ENCODE measurements at places on chromosomes 11 and 22.

DNA sequence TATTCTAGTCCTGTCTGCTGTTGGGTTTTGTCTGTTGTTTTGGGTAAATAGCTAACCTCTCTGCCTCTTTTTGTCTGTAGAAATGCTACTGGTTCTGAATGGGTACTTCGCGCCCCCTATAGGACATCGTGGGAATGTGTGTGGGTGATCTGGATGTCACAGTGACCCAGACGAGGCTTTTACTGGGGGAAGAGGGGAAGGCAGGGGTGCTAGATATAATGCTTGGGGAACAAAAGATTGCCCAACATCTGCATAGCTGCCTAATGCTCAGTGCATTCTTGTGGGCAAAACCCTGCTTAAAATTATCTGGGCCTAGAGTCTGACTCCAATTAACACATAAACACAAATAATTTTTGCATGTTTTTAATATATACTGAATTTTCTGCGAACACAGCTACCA lies 57.7 kb downstream of the BMAL1 start:
- peak; percentile 88 for DNase-seq

DNA sequence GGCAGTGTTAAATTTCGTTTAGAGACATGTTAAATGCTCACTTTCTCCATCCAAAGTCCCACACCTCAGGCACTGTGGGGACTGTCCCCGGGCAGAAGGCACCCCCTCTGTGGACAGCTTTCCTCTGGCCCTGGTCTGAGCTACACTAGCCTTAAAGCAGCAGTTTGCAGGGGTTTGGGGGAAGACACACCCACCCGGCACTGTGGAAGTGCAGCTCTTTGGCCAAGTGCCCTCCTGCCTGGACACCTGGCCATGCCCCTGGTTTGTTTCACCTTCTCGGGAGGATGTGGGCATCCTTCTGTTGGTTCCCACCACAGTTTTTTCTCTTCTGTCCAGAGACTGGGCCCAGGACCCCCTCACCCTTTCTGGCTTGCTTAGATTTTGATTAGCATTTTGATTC lies 1254.7 kb downstream of the BRD1 start:
- DNase-seq: no peak

DNA sequence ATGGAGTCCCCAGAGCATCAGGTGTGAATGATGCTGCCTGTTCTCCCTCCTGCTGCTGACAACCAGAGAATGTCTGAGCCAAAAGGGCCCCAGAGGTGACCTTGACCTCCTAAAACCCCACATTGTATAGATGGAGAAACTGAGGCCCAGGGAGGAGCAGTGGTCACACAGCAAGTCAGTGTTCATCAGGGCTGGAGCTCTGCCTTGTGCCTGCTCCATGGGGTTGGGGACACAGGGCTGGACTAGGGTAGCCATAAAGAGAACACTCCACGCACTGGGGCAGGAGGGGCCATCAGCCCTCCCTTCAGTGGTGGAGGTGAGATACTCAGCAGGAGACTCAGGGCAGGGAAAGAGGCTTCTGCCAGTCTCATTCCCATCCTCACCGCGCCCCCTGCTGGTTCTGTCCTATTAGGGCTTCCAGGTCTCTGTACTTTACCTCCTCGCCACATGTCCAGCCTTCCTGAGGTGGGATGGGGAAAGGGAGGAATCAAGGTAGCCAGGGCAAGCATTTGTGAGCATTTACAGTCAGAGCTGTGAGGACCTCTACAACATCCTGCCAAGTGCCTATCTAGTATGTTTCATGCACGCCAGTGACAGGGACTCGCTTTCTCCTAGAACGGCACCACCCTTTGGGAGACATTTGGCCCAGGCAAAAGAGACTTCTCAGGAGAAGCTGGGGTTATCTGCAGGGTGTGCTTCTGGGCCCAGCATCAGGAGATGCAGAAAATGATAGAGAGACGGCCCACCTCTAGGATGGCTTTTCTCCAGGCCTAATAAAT lies 43.2 kb downstream of the NEU3 start:
- peak; percentile 77 for DNase-seq

DNA sequence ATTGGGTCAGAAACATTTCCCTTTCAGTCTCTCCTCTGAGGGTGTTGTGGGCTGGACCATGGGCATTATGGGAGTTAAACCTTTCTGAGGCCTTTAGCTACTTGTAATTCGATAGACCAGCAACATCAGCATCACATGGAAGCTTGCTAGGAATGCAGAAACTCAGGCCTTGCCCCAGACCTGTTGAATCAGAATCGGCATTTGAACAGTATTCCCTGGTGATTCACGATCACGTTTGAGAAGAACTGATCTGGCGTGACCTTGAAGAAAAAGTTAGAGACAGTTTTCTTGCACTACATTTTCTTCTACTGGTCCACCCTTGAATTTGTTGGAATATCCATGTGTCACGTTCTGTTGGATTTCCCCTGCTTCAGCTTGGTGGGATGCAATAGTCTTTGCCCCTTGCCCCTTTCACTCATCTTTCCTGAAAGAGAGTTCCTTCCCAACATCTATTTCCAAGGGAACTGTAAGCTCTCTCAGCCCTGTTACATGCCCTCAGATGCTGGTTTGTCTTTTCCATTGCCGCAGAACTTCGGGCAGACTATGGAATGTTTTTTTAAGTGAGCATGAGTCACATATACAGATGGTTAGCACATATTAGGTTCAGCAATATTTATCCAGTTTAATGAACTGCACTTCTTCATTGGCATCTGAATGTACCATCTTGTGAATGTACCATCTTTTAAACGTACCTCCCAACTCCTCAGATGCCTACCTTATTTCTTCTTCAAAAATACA lies 23.9 kb downstream of the EHF start:
- peak; percentile 82 for DNase-seq

- DNase-seq: no peak
These were observed 805.0 kb downstream of the TBC1D22A start for GRCh38 chr22:47567126-47568090.

GRCh38 chr11:75532200-75533048 lies 6.7 kb upstream of the GDPD5 start:
- peak; percentile 80 for DNase-seq

DNA sequence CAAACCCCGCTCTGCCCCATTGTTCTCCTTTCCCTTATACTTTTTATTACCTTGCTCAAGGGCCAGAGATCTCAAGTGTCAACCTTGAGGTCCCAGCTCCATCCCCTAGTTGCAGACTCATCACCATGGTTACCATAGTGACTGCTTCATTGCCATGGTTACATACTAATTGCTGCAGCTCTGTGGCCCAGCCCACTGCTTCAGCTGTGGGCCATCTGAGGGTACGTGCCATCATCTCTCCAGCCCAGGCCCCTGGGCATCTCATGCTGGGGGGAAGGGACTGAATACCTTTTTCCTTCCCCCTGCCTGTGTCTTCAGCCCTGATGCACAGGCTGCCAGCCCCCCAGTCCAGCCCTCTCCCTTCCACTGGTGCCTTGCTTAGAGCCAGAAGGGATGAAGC lies 22.2 kb downstream of the TREH start:
- DNase-seq: no peak

GRCh38 chr11:3166268-3167142 lies 1.4 kb upstream of the OSBPL5 start:
- no peak for DNase-seq

GRCh38 chr22:17922925-17923903 lies 101.1 kb downstream of the MICAL3 start:
- peak; percentile 78 for DNase-seq

DNA sequence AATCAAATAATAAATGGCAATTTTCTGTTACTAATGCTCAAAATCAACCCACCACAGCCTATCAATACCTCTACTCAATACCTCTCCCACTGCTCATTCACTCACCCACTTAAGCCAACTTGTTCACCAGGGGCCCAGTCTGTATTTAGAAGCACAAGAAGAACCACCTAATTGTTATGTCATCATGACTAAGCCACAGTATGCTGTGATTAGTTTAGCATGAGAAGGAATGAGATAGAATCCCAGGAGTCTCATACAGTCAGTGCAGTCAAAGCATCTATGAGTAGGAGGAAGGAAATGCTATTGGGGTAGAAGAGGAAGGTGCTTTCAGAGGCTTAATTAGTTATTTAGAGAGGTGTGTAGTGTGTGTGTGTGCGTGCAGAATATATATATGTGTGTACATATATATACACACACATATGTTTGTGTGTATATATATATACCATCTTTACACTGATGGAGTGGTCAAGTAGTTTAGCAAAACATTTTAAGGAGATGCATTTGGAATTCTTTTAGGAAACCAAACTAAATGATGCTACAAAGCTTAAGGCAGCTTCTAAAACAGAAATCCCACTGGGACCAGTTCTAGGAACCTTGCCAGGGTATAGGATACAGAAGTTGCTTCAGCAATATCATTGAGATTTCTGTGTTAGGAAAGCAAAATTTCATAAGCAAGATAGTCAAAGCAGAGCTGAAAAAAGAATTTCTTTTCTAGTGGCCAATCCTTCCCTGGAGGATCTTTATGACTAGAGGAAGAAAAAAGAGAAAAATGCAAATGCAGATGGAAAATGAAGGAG lies 27.5 kb downstream of the KCNA4 start:
- no peak for DNase-seq

- DNase-seq: no peak
These were observed 2.2 kb downstream of the TBX1 start for GRCh38 chr22:19762568-19763457.

- no peak for DNase-seq
These were observed 575.3 kb upstream of the B3GAT1 start for GRCh38 chr11:134987223-134987768.

DNA sequence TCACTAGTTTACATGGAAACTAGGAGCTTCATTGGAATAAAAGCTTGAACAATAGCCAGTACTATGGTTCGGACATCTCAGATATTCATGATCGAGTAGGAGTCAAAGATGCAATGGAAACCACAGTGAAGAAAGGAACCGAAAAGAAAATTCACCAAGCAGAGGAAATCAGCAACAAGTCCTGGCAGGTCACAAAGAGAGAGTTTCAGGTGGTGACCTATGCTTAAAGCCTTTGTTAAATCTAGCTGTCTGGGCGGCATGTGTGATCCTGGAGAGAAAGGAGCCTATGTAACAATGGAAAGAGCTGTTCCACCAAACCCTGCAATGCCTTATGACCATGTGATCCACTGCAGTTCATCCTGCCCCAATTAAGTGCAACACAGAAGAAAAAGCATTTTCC lies 68.9 kb upstream of the POU2AF2 start:
- DNase-seq: no peak

GRCh38 chr11:31690041-31690440 lies 121.1 kb downstream of the PAX6 start:
- peak; percentile 2 for DNase-seq

DNA sequence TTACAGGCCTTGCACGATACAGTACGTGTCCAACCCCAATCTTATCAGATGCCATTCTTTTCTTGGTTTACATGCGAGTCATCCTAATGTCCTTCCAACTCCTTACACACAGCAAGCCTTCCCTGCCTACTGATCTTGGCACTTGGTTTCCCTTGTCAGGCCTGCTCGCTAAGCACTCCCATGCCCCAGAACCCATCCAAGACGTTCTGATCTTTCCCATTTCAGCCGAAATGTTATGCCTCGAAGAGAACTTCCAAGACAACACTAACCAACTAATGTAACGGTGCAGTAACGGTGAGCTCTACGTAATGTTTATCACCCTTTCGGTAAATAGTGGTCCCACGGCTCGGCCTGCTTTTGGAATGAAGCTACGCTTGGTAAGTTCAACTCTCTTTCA lies 521 bp downstream of the PES1 start:
- DNase-seq: peak; percentile 19

DNA sequence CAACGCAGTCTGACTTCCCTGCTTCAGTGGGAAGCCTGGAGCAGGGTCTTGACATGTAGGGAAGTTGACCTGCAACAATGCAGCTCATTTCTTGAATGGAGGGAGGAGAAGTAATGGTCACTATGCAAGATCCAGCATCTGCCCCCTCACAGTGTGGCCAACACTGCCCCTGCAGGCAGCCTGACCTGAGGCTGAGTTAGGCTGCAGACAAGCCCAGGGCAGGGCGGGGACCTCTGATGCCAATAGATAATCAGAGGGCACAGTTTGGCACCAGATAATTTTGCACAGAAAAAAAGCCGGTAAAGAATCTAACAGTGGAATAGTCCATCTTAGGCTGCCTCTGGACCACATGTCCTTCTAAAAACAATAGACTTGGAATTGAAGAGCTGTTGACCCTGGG lies 182.3 kb downstream of the DSCAML1 start:
- DNase-seq: no peak

DNA sequence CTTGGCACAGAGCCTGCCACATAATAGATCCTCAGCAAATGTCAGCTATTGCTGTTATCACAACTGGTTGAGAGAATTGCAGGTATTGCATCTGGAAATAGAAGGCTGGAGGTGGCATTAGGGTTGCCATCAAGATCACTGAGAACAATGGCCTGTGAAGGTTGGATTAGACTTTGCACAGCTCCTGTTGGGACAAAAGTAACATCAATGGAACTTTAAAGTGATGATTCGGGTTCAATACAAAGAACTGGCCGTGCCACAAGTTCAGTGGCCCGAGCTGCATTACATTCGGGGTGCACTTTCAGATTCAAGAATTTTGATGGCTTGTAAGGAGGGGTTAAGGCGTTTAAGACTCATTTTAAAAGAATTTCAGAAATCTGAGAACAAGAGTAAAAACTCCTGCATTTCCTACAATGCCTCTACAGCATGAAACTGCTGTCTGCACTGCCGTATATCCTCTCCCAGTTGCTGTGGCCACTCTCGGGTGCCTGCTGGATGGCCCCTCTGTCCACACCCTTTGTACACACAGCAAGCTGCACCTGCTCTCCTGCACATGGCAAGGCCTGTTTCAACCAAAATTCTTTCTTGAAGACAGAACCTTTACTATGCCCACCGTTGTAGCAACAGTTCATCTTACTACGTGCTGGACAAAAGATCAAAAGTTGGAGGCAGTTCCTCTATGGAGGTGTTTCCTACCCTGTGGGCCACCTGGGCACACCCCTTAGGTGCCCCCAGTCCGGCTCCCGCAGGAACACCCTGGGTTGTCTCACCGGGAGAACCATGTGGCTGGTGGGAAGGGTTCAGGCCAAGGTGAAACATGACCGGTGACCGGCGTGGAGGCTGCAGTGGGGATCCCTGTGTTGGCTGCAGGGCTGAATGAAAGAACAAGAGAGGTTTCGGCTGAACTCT lies 17.5 kb upstream of the SHANK2 start:
- DNase-seq: no peak

DNA sequence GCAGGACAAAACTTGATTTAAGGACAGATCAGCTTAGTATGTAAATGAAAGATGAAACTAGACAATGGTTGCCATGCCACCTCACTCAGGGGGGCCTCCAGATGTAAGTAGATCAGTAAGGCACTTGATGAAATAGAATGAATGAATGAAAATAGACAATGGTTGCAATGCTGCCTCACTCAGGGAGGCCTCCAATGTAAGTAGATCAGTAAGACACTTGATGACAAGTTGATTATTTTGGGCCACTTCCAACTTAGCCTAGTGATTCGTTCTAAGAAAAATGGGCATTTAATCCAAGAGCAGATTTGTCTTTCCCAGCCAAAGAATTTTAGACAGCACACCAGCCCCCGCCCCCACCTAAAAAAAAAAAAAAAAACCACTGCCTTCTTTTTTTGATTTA lies 19.2 kb upstream of the SLC5A12 start:
- DNase-seq: peak; percentile 56

- no peak for DNase-seq
These were observed 4.6 kb upstream of the DIXDC1 start for GRCh38 chr11:111932611-111932950.

GRCh38 chr22:20625270-20625669 lies 117.9 kb downstream of the MED15 start:
- DNase-seq: no peak
